MCF 10A (cell line): ENCODE measurements at places on chromosomes 13 and 19. TPM values are rescaled to one million over a fixed set of nuclear protein-coding genes. Genes with fewer than 3 reads are reported as not detected.

DNA sequence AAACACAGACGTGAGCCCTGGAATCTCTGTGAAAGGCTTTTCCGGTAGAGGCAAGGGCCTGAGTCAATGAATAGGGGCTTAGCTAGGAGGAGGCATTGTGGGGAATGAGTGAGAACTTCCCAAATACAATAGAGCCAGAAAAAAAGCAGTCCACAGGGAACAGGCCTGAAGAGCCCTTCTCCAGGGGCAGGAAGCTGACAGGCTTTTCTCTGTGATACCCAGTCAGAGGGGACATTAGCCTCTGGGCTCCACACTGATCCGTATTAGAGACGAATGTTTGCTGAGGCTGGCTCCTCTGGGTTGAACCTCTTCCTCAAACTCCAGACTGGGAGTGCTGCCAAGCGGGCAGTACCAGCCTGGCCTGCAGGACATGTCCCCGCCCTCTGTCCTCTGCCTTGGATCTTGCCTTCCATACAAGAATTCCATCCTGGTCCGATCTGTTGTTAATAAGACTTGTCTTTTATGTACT lies 2.3 kb downstream of the DHRS12 start:
- H3K4me1 ChIP-seq, result peaks cover 14% of the 10 kb centered on the region
- H3K27me3 ChIP-seq, result no peaks in the 10 kb centered on the region
- peak overlapping the region; percentile 12 for H3K4me3 ChIP-seq
- H3K27ac ChIP-seq, result peak overlapping the region; percentile 63
- DNase-seq, result peak; percentile 38
- no peaks in the 10 kb centered on the region for H3K36me3 ChIP-seq

GRCh38 chr19:50384685-50385535 lies 763 bp downstream of the POLD1 start:
- H3K27ac ChIP-seq, result peak overlapping the region; percentile 72
- H3K36me3 ChIP-seq, result peaks cover 48% of the 10 kb centered on the region
- H3K27me3 ChIP-seq, result no peaks in the 10 kb centered on the region

DNA sequence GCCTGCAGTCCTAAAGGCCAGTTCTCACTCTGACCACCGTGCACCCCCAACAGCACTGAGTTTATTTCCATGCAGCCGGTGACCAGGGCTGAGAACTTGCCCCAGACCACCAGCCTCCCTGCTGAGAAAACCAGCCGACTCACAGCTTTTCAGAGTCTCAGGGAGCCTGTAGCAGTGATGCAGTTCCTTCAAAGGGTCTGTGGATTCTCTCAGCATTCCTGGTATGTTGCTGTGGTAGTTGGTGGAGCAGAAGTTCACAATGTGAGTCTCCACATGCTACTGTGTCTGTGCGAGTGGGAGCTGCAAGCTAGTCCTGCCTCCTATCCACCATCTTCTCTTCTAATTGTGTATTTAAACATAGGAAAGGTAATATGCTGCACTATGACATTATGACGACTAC lies 254.9 kb upstream of the KLF12 start:
- no peak for DNase-seq
- no peak overlapping the region for H3K4me3 ChIP-seq
- H3K27me3 ChIP-seq, result no peaks in the 10 kb centered on the region
- no peak overlapping the region for H3K27ac ChIP-seq
- peaks cover 5% of the 10 kb centered on the region for H3K36me3 ChIP-seq
- H3K4me1 ChIP-seq, result no peaks in the 10 kb centered on the region

DNA sequence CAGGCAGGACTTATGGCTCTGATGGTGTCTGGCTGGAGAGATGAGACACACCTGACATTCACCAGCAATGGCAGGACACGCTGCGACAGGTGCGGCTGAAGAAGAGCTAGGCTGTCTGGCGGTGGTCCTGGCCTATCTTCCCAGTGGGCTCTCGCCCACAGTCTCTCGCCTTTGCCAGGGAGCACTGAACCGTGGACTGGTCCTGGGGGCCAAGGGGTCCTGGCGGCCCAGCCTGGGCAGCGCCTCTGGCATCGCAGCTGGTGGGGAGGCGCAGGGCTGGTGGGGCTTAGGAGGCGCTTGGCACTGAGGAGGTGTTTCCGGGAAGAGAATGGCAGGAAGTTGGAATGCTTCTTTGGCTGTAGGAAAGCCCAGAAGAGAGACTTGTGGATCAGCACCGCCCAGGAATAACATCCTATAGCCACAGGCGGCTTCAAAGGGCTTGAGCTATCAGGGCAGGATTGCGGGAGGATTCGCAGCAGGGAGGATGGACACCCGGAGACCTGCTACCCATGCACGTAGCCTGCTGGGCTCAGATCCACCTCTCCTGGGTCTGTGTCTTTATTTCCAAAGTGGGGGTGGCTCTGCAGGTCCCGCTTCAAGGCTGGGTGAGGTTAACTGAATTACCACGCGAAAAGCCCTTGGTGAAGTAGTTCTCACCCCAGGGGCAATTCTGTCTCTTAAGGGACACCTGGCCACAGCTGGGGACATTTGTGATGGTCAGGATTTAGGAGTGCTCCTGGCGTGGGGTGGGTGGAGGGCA lies 14.6 kb downstream of the KDM4B start:
- no peaks in the 10 kb centered on the region for H3K27me3 ChIP-seq
- H3K4me1 ChIP-seq, result peaks cover 11% of the 10 kb centered on the region
- no peak overlapping the region for H3K4me3 ChIP-seq
- H3K36me3 ChIP-seq, result peaks cover 5% of the 10 kb centered on the region
- no peak for DNase-seq

GRCh38 chr13:31521435-31521834 lies 217.9 kb upstream of the RXFP2 start:
- no peak for DNase-seq
- H3K27me3 ChIP-seq, result peaks cover 41% of the 10 kb centered on the region
- no peak overlapping the region for H3K27ac ChIP-seq
- no peaks in the 10 kb centered on the region for H3K4me1 ChIP-seq

MEF2B gene
- total RNA-seq, result 1.4 TPM in 2 replicates

- peak; percentile 56 for DNase-seq
- H3K4me1 ChIP-seq, result peaks cover 28% of the 10 kb centered on the region
- peak overlapping the region; percentile 14 for H3K4me3 ChIP-seq
Observed at GRCh38 chr13:32881074-32881776, 135.0 kb upstream of the KL start.

PCSK4 gene
- total RNA-seq, result 3.4 and 3.7 TPM in 2 replicates

GRCh38 chr13:35835989-35836388 lies 295.2 kb downstream of the DCLK1 start:
- no peak overlapping the region for H3K4me3 ChIP-seq
- DNase-seq, result no peak
- no peaks in the 10 kb centered on the region for H3K4me1 ChIP-seq
- no peaks in the 10 kb centered on the region for H3K36me3 ChIP-seq
- H3K27me3 ChIP-seq, result no peaks in the 10 kb centered on the region

ZNF568 gene
- 7.6 and 8.5 TPM in 2 replicates for total RNA-seq

OR10H5 gene
- total RNA-seq, result not detected in 2 replicates

FGF21 gene
- 0.49 and 0.93 TPM in 2 replicates for total RNA-seq

- H3K4me1 ChIP-seq, result no peaks in the 10 kb centered on the region
- peak; percentile 46 for DNase-seq
- H3K27me3 ChIP-seq, result no peaks in the 10 kb centered on the region
- H3K4me3 ChIP-seq, result no peak overlapping the region
- H3K27ac ChIP-seq, result no peak overlapping the region
- peaks cover 4% of the 10 kb centered on the region for H3K36me3 ChIP-seq
Observed at GRCh38 chr19:55305491-55305890, 19.6 kb downstream of the TMEM150B start.

DNA sequence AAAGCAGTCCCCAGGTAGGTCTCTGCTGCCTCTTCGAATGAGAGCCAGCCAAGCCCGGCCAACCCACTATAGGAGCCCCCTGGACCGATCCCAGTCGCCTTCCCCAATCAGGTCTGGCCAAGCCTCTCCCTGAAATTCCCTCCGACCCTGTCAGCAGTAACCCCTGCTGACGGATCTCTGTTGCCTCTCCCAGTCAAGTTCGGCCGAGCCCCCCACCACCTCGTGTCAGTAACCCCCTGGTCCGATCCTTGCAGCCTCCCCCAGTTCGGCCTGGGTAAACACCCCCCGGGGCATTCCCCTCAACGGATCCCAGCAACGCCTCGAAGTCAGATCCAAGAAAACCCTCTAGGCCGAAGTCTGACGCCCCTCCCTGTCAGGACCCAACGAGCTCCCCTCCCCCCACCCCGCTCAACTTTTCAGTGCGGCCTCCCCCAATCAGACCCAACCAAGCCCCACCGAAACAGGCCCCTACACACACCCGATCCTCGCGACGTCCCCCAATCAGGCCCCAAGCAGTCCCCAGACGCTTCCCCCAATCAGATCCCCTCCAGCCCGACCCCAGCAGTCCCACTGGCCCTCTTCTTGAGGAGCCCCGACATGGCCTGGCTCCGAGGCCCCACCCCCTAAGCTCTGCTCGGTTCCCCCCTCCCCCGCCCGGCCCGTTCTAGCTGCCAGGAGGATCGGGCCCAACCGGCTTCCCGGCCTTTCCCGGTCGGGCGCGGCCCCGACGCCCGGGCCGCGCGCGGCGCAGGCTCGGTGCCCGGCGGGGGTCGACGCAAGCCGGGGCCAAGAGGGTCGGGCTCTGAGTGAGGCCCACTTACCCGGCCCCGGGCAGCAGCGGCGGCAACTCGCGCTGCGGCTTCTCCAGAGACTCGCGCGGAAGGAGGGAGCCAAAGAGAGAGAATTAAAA lies 1.8 kb downstream of the TNPO2 start:
- H3K4me3 ChIP-seq, result peak overlapping the region; percentile 96
- peaks cover 61% of the 10 kb centered on the region for H3K36me3 ChIP-seq
- no peaks in the 10 kb centered on the region for H3K27me3 ChIP-seq
- DNase-seq, result peak; percentile 56
- peaks cover 12% of the 10 kb centered on the region for H3K4me1 ChIP-seq

DNA sequence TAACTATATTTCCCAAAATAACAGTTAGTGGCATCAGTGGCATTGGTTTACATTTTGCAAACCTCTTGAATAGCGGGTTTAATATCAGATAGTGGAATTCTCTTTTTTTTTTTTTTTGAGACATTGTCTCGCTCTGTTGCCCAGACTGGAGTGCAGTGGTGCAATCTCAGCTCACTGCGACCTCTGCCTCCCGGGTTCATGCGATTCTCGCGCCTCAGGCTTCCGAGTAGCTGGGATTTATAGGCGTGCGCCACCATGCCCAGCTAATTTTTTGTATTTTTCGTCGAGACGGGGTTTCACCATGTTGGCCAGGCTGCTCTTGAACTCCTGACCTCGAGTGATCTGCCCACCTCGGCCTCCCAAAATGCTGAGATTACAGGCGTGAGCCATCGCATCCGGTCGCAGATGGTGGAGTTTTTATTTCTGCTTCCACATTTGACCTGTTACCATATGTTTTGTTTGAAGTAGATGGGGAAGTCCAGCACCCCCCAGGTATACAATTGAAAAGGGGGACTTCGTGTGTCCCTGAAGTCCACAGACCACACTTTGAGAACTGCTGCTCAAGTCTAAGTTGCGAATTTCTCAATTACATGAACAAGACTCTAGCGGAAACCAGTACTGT lies 40.5 kb upstream of the XPO4 start:
- no peak overlapping the region for H3K4me3 ChIP-seq
- H3K36me3 ChIP-seq, result no peaks in the 10 kb centered on the region

GRCh38 chr13:33723772-33724435 lies 94.0 kb upstream of the RFC3 start:
- peak; percentile 84 for DNase-seq
- H3K36me3 ChIP-seq, result no peaks in the 10 kb centered on the region
- no peak overlapping the region for H3K27ac ChIP-seq
- no peak overlapping the region for H3K4me3 ChIP-seq
- H3K27me3 ChIP-seq, result no peaks in the 10 kb centered on the region

- H3K27me3 ChIP-seq, result no peaks in the 10 kb centered on the region
- no peaks in the 10 kb centered on the region for H3K4me1 ChIP-seq
- no peaks in the 10 kb centered on the region for H3K36me3 ChIP-seq
- no peak overlapping the region for H3K27ac ChIP-seq
Observed at GRCh38 chr19:31656507-31656906, 307.3 kb upstream of the TSHZ3 start.

DNA sequence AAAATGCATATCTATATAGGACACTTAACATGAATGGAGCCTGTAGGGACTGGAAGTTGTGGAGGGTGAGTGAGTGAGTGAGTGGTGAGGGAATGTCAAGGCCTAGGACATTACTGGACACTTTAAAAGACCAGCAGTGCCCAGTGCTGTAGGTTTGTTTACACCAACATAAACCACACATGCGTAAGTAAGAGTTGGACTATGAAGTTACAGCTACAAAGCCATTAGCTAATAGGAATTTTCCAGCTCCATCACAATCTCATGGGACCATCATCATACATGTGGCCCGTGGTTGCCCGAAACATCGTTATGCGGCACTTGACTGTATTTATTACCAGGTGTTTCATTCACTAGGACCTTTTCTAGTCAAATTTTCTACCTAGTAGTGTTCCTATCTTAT lies 49.2 kb downstream of the LATS2 start:
- no peak overlapping the region for H3K4me3 ChIP-seq
- DNase-seq, result no peak
- H3K4me1 ChIP-seq, result peaks cover 42% of the 10 kb centered on the region
- H3K36me3 ChIP-seq, result peaks cover 28% of the 10 kb centered on the region
- H3K27me3 ChIP-seq, result no peaks in the 10 kb centered on the region

DNA sequence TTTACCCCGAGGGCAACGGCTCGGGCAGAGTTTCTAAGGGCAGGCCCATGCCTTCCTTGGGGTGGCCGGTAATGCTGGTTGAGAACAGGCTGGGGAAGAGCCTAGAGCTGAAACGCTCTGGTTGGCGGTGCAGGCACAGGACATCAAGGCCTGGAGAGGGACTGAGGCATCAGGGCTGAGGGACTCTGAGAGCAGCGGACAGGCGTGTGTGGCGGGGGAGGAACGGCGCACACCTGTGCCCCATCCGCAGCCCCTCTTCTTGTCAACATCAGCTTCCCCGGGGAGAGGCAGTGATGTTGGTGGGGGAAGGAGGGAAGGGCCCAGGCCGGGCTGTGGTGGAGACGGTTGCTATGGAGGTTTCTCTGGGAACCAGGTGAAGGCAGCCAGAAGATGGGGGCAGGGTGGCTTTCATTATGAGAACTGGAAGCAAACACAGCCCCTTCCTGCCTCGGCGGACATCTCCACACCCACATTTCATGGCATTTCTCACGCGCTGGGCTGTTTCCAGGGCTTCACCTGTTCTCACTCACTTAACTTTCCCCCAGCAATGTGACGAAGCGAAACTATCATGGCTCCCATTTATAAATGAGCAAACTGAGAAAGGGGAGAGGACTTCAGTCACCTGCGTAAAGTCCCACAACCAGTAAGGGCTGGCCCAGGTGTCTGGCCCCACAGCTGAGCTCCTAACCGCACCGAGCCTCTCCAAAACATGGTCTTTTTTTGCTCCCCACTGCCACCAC lies 8.2 kb upstream of the ATF5 start:
- DNase-seq, result no peak
- H3K4me3 ChIP-seq, result no peak overlapping the region
- no peaks in the 10 kb centered on the region for H3K27me3 ChIP-seq
- H3K4me1 ChIP-seq, result peaks cover 8% of the 10 kb centered on the region

IZUMO2 gene
- not detected in 2 replicates for total RNA-seq

C13orf42 gene
- not detected in 2 replicates for total RNA-seq
